Spinal cord (tissue), 10 donors: ENCODE measurements at places on chromosomes 11 and 22. TPM values are rescaled to one million over a fixed set of nuclear protein-coding genes. Genes with fewer than 3 reads are reported as not detected.

Gene OR10G4
- polyA plus RNA-seq: not detected

- DNase-seq: no peak
Measured at GRCh38 chr11:96357794-96358193, 14.8 kb upstream of the MAML2 start.

Gene OSBP2
- 22.3 TPM for polyA plus RNA-seq

DNA sequence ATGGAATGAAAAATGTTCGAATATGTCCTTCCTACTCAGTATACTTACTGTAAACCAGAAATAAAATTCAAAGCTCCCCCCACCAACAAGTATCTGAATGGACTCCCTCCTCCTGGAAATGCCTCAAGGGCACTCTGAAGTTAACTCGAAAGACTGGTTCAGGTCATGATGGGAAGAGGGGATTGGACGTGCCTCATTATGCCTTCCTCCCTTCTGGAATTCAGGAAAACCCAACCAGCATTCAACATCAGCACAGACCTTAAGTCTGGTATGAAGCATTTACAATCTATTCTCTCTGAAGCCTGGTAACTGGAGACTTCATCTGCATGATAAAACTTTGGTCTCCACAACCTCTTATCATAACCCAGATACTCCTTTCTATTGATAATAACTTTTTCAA lies 428.3 kb upstream of the RAG2 start:
- no peak for DNase-seq

- no peak for DNase-seq
Measured at GRCh38 chr11:90700789-90701439, 478.1 kb upstream of the CHORDC1 start.
